ENCODE measurements at places on chromosomes 11 and 22. TPM values are rescaled to one million over a fixed set of nuclear protein-coding genes. Genes with fewer than 3 reads are reported as not detected.

The AHNAK gene
- 473 TPM for total RNA-seq

The CDKN1C gene
- 40.3 TPM for total RNA-seq

GRCh38 chr22:46842606-46843005 lies 80.2 kb downstream of the TBC1D22A start:
- DNase-seq, result no peak

DNA sequence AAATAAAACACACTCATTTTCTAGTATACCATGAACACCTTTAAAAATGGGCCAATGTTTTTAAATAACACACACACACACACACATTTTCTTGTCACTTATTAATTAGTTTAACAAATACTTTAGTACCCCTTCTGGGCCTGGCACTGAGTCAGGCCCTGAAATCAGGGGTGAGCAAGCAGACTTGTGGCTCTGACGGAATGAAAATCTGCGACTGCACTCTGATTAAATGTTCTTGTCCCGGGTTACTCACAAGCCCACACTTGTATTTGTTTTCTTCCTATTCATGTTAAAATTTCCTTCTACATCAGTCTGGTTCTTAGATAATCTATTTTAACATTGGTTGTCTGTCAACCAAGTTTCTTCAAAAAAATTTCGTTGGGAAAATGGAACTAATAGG lies 43.0 kb upstream of the PDGFD start:
- DNase-seq, result no peak

DNA sequence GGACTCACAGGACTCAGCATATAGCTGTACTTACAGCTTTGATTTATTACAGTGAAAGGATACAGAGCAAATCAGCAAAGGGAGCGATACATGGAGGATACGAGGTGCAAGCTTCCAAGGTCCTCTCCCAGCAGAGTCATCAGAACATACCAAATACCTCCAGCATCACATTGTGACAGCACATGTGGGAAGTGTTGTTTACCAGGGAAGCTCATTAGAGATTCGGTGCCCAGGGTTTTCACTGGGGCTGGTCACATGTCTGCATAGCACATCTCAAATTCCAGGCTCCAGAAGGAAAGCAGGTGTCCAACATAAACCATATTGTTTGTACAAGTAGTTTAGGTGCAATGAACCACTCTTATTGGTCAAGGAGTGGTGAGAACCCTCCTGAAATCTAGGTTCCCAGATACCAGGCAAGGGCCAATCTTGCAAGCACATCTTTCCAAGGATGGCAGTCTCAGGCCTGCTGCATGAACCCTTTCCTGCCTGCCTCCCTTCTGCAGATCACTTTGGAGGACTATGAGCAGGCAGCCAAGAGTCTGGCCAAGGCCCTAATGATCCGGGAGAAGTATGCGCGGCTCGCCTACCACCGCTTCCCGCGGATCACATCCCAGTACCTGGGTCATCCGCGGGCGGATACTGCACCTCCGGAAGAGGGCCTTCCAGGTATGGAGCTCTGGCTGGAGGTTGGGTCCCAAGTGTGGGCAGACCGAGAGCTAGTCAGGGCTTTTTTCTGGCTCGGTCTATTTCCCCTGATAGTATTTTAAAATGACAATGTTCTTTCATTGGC lies 26.7 kb downstream of the AMPD3 start:
- DNase-seq, result no peak

- peak; percentile 35 for DNase-seq
Observed at GRCh38 chr11:27700351-27701301, at the start of gene BDNF. BDNF (minus strand) TSS chr11:27700455; CDS start chr11:27658564, 41,891 bp downstream.

- DNase-seq, result no peak
Observed at GRCh38 chr11:15714641-15715399, 600.1 kb downstream of the INSC start.

The KRTAP5-7 gene
- 0.27 TPM for total RNA-seq

- DNase-seq, result no peak
Observed at GRCh38 chr11:131662993-131663392, 292.6 kb downstream of the NTM start.

DNA sequence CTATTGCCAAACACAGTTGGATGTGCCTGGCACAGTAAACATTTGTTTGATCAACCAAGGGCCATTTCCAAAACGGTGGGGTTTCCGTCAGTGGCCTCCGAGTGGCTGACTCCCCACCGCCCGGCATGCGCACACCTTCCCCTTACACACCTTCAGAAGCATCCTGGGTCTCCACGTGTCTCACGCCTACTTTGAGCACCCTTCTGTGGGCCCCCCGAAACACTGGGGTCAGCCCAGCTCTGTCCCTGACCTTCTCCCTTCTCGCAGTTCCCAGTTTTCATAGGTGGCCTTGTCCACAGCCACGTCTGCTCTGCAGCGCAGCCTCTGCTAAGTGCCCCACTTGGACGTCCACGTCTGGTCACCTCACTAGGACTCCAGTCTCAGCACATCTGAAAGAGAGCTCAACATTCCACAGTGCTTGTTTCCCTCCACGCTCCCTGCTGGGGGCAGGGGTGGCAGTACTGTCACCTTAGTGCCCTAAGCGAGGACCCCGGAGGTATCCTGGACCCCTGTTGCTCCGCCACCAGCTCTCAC lies 13.2 kb upstream of the SHANK2 start:
- no peak for DNase-seq

GRCh38 chr22:21044931-21045584 lies 688 bp upstream of the LRRC74B start:
- no peak for DNase-seq

The ISX gene
- total RNA-seq, result 104 TPM

- DNase-seq, result no peak
Observed at GRCh38 chr11:7609521-7609920, 63.8 kb downstream of the CYB5R2 start.

GRCh38 chr11:112968941-112969713 lies 7.9 kb downstream of the NCAM1 start:
- DNase-seq, result no peak

The CCDC89 gene
- total RNA-seq, result 6.4 TPM

DNA sequence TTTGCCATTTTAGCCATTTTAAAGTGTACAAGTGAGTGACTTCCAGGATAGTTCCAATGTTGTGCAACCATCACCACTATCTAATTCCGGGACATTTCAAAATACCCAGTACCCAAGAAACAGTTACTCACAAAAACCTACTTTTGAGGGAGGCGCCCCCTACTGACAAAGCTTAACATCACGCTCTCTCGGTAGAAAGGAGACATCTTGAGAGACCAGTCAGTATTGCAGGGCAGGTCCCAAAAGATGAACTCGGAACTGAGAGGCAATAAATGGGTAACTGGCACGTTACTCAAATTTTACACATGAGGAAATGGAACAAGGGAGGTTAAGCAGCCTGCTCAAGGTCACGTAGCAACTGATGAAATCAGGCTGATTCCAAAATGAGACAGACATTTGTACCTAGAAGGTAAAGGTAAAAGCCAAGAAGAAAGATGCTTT lies 50.0 kb upstream of the POU2AF1 start:
- no peak for DNase-seq

GRCh38 chr11:15118431-15118830 lies 3.7 kb downstream of the INSC start:
- no peak for DNase-seq
